ENCODE measurements at places on chromosomes 12 and 14. TPM values are rescaled to one million over a fixed set of nuclear protein-coding genes. Genes with fewer than 3 reads are reported as not detected.

Gene TAS2R14
- 0.92 TPM for total RNA-seq

Gene LRRC10
- total RNA-seq = not detected

Gene TPPP2
- total RNA-seq = not detected

Gene GLIPR1L2
- 0.14 TPM for total RNA-seq

Gene GPRC5D
- total RNA-seq = 0.11 TPM

Gene TAS2R50
- total RNA-seq = 1.1 TPM

Gene HSPB8
- 8.7 TPM for total RNA-seq

DNA sequence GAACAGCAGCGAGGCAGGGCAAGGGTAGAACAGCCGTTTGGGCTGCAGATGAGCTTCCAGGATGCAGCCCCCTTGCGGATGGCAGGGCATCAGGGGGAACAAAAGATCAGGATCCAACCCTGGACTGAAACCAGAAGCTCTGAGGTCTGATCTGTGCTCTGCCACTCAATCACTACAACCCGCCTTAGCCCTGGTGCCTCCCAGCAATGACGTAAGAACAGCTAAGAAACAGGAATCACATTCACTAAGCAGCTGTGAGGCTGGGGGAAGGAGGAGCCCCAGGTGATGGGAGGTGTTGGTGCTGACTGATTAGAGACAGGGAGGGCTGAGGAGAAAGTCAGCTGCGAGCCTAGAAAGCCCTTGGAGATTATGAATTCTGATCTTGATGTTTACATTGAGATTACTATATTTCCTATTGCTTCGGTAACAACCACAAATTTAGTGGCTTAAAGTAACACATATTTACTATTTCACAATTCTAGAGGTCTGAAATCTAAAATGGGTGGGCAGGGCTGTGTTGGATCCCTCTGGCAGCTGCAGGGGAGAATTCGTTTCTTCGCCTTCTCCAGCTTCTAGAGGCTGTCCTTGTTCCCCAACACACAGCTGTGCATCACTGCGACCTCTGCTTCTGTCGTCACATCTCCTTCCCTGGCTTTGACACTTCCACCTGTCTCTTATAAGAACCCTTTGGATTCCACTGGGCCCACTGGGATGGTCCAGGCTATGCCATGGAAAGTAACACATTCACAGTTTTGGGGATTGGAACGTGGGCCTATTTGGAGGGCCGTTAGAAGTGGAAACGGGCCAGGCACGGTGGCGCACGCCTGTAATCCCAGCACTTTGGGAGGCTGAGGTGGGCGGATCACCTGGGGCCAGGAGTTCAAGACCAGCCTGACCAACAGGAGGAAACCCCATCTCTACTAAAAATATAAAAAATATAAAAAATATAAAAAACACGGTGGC lies 6.1 kb upstream of the CD9 start:
- no peak for DNase-seq

GRCh38 chr12:105587237-105587636 lies 256.7 kb downstream of the C12orf75 start:
- peak; percentile 84 for DNase-seq

DNA sequence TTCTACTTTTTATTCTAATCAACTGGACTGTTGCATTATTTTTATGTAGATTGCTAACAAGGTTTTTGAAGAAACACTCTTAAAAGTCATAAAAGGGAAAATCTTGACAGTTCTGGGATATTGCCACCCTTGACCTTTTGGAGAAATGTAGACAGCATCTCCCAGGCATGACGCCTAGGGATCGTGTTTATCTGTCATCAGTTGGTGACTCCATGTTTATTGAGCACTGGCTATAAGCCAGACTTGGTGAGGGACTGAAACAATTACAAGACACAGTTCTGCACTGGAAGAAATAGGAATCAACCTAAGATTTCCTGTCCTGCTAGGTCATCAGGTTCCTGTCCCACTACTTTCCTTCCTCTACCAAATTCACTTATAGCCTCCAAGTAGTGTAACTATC lies 34.5 kb downstream of the HMGA2 start:
- no peak for DNase-seq

DNA sequence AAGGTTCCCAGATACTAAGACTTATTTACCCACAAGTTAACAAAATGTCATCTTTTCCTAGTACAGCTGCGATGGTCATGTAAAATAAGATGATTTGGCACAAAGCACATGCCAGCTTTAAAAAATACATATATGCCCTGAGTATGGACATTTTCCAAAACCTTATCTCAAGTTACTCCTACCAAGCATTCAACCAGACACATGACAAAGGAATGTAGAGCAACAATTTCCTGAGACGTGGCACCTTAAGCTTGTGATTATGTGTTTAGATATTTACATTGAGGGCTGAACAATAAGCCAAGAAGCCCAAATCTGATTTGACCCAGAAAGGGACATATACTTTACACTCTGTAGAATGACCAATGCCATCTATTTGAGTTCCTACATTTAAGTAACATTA lies 24.5 kb upstream of the OVCH1 start:
- DNase-seq = no peak

DNA sequence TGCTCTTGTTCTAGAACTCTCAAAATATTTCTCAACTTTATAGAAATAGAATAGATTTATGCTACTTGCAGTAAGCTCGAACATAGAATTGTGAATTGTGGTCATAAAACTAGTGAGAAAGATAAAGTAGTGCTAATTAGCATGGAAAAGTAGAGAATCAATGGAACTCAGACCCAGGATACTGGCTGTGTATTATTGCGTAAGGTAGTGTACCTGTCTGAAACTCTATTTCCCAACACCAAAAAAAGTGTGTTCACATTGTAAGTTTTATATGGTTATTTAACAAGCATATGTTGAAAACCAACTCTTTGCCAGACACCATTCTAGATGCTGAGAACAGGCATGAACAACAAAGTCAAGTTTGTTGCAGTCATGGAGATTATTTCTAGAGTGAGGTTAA lies 720.5 kb upstream of the ATXN7L3B start:
- DNase-seq = no peak

DNA sequence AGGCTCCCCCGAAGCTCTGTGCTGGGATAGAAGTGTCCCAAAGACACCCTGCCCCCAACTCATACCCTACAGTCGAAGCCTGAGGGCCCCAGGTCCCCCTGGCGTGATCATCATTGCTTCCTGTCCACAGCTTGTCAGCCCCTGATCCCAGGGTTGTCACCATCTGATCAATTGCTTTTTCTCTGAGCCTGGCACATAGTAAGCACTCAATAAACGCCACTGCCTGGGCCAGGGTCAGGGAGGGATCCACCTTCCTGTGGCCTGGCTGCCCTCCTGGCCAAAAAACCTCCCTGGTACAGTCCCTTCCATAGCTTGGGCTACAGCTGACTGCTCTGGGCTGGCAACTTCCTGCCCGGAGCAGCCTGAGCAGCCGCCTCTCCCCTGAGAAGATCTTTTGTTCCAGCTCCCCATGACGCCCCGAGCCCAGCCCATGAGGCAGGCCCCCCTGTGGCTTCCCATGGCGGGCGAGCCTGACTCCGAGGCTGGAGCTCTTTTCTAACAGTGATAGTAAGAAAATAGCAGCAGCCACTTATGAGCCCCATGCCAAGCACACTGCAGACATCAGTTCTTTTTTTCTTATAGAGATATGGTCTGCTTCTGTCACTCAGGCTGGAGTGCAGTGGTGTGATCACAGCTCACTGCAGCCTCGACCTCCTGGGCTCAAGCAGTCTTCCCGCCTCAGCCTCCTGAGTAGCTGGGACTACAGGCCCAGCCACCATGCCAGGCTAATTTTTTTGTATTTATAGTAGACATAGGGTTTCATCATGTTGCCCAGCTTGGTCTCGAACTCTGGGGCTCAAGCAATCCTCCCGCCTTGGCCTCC lies 6.5 kb downstream of the SH2B3 start:
- no peak for DNase-seq

- no peak for DNase-seq
Observed at GRCh38 chr12:11939223-11939622, 131.5 kb upstream of the BCL2L14 start.

GRCh38 chr14:34201909-34202637 lies 251.2 kb upstream of the EGLN3 start:
- DNase-seq = no peak

DNA sequence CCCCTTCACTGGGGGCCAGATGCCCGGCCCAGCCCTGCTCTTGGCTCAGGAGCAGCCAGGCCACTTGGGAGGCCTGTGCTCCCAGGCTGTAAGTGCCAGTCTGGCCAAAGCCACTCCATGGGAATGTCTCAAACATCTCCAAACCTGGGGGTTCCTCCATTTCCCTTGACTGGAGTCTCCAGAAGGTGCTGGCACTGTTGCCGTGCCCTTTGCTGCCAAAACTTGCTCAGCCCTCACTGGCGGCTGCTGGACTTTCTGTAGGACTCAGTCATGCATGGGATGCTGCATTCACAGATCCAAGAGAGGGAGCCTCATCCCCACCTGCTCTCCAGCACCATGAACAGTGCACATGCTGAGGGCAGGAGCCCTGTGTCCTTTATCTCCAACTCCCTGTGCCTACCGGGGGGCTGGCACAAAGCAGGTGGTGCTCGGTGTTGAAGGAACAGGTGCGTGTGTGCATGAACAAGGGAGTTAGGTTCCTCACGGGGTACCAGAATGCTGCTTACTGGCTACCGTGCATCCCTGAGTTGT lies 9.6 kb upstream of the OTUB2 start:
- no peak for DNase-seq

- DNase-seq = peak; percentile 5
Observed at GRCh38 chr14:92759300-92759678, 10.9 kb upstream of the LGMN start.

DNA sequence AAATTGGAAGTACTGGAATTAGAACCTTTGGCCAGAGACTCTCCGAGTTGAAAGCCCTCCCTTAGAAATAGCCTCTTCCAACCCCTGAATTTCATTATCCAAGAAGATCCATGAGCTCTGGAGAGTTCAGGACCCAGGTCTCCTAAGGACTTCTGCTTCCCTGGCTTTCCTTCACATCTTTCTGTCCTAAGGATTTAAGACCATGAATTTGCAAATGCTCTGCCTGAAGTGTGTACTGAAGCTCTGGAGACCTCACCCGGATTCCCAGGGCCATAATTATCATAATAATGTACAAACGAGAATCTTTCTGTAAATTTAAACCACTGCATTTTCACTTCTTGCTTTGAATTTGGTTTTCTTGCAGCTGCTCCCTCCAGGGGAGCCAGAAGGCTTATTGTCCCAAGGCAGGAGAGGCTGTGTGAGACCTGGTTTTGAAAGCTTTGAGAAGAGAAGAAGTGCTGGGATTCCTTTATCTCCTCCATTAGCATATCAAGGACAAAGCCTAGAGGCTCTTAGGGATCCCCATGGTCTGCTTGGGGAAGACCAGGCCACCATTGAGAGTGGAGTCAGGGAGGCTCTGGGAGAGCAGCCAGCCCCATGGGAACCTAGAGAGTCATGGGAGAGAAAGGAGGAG lies 41.1 kb downstream of the GLRX5 start:
- DNase-seq = no peak

DNA sequence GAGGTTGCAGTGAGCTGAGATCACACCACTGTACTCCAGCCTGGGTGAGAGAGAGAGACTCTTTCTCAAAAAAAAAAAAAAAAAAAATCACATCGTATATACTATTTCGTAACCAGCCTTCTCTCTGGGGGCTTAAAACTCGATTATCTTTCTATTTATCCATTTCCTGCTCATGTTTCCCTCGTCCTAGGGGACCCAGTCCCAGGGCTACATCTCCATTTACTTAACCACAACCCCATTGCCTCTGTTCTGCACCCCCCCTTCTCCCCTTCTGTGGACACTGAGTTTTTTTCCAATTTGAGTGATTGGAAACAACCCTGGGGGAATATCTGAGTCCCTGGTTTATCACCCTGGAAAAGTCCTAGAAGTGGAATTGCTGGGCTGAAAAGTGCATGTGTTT lies 36.2 kb upstream of the YY1 start:
- DNase-seq = no peak

DNA sequence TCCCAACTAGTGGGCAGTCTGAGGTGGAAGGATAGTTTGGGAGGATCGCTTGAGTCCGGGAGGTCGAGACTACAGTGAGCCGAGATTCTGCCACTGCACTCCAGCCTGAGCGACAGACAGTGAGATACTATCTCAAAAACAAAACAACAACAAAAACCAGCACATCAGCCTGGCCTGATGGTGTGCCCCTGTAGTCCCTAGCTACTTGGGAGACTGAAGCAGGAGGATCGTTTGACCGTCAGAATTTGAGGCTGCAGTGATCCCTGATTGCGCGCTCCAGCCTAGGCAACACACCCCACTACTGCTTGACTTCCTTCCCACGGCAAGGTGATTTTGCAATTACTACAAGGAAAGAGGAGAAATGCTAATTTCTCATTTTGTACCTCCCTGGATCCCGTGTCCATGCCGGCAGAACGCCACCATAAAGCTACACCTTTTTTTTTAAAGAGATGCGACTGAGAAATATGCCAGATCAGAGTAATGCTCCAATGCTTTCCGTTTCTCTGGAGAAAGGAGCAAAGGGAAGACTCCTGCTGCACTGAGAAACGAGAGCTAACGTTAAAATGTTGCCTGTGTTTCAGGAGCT lies 672 bp upstream of the SCFD1 start:
- DNase-seq = no peak

DNA sequence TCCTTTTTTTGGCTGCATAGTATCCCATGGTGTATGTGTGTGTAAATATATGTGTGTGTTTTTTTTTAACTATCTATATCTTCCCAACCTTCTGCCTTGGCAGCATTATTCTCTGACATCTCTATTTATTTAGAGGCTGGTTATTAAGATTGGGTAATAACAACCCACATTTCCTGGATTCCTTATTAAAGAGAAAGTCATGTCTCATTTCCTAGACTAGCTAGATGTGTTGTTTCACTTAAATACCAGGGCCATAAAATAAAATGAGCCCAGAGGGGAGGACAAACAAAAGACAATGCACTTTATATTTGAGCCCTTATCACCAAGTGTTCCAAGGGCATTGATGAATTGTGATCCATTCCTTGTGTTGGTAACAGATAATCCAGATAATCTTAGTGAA lies 169.1 kb downstream of the SLC5A8 start:
- no peak for DNase-seq

- no peak for DNase-seq
Observed at GRCh38 chr12:121871467-121871866, 12.8 kb upstream of the HPD start.

GRCh38 chr14:99119554-99120525 lies 152.2 kb downstream of the BCL11B start:
- DNase-seq = no peak

GRCh38 chr12:26345471-26346003 lies 150.2 kb downstream of the SSPN start:
- no peak for DNase-seq

GRCh38 chr12:78239544-78239943 lies 408.9 kb downstream of the NAV3 start:
- DNase-seq = no peak

- DNase-seq = no peak
Observed at GRCh38 chr12:4303750-4304149, 17.3 kb upstream of the TIGAR start.
